Osteoblast (primary cell): ENCODE measurements at places on chromosomes 13 and 19. TPM values are rescaled to one million over a fixed set of nuclear protein-coding genes. Genes with fewer than 3 reads are reported as not detected.

The SOX1 gene
- not detected in 2 replicates for total RNA-seq

- peak; percentile 99 for DNase-seq
Observed at GRCh38 chr19:12793290-12794195, 2.3 kb downstream of the JUNB start.

The CBLC gene
- not detected in 2 replicates for total RNA-seq

The B3GNT3 gene
- total RNA-seq, result not detected in 2 replicates

GRCh38 chr19:1086613-1087012, 8.6 kb downstream of the POLR2E start:
- DNase-seq, result no peak

DNA sequence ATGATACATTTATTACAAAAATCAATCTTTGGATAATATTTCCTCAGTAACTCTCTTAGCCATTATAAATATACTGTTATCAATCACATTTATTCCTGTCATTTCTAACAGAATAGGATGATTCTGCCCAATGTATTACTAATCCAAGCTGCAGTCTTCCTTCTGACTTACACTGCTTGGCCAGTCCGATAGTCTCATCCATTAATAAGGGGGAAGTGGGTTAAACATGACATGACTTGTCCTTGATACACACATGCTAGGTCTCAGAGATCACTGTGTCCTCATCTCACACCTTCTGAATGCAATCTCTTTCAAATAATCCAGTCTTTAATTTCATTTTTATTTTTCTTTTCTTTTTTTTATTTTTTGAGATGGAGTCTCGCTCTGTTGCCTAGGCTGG, 18.8 kb downstream of the SACS start:
- DNase-seq, result no peak

The THSD8 gene
- total RNA-seq, result 0.29 TPM in 1 of 2 replicates, not detected in the other

GRCh38 chr13:24625870-24626849, 54.0 kb upstream of the ATP12A start:
- no peak for DNase-seq

The RASL11A gene
- total RNA-seq, result 8.8 and 11.9 TPM in 2 replicates

DNA sequence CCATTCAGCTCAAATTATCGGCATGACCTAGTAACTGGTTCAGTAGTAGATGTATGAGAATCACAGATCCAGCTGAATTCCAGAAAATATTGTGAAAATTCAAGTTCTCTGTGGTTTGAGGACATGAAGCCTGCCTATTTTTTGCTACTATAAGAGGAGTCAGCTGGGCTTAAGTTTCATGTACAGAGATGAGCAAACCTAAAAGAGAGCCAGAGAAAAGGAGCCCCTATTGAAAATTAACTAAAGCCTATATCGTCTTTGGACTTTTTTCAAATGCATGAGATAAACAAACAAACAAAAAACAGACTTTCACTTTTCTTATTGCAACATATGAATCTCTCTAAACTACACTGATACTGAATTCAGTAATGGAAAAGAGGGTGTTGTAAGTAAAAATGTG, 106.8 kb upstream of the SPRY2 start:
- DNase-seq, result no peak

DNA sequence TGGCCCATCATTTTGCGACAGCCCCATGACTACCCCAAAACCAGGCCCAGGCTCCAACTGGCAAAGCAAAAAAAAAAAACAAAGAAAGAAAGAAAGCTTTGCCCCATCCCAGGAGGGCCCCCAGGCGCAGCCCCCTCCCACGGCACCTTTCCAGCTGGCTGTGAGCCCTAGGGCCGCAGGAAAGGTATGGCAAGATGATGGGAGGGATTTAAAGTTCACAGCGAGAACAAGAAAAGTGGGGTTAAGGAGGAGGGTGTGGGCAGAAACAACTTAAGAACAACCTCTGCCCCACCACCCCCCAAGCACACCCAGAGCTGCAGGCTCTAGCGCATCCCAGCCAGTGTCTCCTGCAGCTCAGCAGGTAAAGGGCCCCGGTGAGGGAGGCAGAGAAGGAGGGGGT, at the start of gene CYP2F1:
Gene CYP2F1 (plus strand): TSS at position 301 of the 400 bp plus-strand sequence. CDS start 1,757 bp downstream, outside the sequence.
- no peak for DNase-seq

- peak; percentile 23 for DNase-seq
Observed at GRCh38 chr13:44764302-44764692, 188.2 kb upstream of the TSC22D1 start.

GRCh38 chr19:44590245-44591059, 22.9 kb upstream of the IGSF23 start:
- no peak for DNase-seq

GRCh38 chr19:41999071-41999877, 5.2 kb upstream of the ATP1A3 start:
- DNase-seq, result peak; percentile 87

The SHC2 gene
- total RNA-seq, result 0.36 and 1.5 TPM in 2 replicates

DNA sequence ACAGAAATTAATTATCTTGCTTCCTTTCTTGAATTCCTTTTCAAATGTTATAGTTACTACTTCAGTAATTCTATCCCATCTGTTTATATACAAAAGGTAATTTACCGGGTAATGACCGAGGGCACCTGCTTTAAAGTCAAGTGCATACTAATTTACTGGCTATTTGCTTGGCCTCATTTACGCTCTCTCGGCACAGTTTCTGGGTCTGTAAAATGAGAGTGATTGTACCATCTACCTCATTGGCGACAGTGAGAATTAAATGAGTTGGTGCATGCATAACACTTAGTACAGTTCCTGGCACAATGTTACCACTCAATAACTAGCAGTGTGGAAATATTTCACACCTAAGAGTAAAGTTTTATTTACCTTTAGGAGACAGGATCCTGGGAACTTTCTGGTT, 111.6 kb downstream of the GGACT start:
- DNase-seq, result no peak

GRCh38 chr13:59247171-59247570, 916.6 kb downstream of the DIAPH3 start:
- no peak for DNase-seq

- no peak for DNase-seq
Observed at GRCh38 chr13:114142640-114143490, 10.4 kb upstream of the RASA3 start.
